ENCODE measurements at places on chromosomes 13 and 19.

DNA sequence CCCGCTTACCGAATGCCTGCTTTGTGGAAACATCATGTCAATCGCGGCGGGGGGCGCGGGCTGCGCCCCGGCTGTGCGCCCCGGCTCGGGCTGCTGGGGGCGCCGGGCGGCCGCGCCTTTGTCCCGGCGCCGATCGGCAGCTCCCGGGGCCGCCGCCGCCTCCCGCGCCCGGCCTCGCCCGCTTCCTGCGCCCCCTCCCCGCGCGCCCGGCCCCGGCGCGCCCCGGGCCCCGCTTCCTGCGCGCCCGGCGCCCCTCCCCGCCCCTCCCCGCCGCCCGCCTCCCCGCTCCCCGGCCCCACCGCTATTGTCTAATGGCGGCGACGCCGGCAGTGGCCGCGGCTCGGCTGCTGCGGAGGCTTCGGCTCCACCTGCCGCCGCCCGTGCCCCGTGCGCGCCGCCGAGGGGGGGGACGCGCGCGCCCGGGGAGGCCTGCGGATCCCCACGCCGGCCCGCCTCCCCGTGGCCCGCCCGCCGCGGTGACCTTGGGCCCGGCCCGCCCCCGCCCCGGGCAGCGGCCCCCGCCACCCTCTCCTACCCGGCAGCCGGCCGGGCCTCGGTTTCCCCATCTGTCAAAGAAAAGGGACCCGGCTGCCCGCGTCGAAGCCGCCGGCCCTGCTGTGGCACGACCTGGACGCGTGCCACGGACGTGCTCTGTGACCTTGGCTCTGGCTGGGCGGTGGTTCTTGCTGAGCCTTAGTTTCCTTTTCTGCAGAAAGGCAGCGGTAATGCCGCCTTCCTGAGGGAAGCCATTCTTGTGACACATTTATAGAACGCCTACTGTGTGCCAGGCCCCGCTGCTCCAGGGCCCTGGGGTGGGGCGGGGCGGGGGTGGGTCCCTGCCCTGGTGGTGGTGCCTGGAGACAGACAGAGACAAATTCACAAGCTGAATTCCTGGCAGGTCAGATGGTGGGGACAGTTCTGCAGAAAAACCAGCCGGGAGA, at the start of gene TLE5:
TLE5 (minus strand) TSS at position 331 of the 941 bp plus-strand sequence; CDS start at position 36, 295 bp downstream.
- no peak for DNase-seq

- DNase-seq = no peak
These were observed 1.2 kb upstream of the PLEKHG2 start for GRCh38 chr19:39411081-39411831.

DNA sequence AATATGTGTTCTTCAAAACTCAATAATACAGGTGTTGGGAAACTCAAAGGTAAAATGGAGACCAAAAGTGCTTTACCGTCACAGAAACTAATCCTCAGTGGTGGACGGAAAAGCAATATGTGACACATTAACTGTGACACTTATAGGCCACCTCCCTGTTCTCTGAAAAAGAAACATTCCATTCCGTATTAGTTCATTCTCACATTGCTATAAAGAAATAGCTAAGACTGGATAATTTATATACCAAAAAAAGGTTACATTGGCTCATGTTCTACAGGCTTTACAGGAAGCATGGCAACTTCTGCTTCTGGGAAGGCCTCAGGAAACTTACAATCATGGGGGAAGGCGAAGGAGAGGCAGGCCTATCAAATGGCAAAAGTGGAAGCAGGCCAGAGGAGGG, 435.3 kb upstream of the HTR2A start:
- no peak for DNase-seq

- no peak for DNase-seq
These were observed 1.1 kb upstream of the MAST1 start for GRCh38 chr19:12837225-12837624.

GRCh38 chr13:18212873-18213272, 968.8 kb downstream of the TUBA3C start:
- DNase-seq = no peak

DNA sequence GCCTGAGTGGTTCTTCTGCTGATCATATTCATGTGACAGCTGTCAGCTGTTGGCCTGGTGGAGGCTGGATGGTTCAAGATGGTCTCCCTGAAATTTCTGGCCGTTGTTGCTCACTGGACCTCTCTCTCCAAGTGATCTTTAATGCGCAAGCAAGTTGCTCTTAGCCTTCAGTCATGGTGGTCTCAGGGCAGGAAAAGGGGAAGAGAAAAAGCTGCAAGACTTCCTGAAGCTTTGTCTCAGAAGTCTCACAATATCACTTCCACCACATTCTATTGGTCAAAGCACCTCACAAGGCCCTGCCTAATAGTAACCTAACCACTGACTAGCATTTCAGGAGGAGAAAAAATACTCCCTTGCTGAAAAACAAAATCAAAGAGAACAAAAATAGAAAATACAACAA, 1.6 kb upstream of the ZNF567 start:
- no peak for DNase-seq

- no peak for DNase-seq
These were observed 105.2 kb downstream of the COL4A2 start for GRCh38 chr13:110412132-110412914.

DNA sequence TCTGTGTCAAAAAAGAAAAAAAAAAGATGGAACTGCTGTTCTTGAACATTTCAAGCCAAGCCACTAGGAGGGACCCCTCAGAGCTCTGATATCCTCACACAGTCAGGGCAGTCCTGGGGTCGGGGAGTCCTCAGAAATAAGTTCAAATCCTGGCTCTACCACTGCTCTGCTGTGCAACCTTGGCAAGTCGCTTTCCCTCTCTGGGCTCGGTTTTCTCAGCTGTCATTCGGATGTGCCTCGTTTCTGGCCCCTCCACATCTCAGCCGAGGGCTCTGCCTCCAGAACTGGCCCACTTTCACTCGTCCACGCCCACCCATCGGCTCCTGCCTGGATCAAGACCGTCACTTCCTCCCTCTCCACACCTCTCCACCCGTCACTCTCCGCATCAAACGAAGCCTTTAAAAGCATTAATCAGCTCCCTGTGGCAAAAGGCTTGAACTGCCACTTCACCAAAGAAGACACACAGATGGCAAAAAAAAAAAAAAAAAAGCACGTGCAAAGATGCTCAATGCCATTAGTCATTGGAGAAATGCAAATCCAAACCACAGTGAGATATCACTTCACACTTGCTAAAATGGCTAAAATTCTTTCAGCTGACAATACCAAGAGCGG, 7.4 kb upstream of the ZNRF4 start:
- no peak for DNase-seq
